ENCODE measurements at places on chromosomes 6 and 20.

DNA sequence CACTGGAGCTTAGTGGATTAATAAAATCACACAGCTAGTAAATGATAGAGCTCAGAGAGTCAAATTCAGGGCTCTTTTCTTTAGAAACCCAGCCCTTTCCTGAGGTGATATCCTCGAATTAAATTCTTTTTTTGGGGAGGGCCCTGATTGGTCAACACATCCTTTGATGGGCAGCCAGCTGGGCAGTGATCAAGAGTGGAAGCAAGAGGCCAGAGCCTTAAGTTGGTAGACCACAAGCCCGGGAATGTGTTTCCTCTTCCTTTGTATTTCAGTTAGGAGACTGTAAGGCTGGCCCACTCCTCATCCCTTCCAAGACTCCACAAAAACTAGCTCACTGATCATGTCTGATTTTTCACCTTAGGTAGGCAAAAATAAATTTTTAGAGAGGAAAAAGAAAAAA, 640.5 kb downstream of the DHX35 start:
- no peak for DNase-seq

DNA sequence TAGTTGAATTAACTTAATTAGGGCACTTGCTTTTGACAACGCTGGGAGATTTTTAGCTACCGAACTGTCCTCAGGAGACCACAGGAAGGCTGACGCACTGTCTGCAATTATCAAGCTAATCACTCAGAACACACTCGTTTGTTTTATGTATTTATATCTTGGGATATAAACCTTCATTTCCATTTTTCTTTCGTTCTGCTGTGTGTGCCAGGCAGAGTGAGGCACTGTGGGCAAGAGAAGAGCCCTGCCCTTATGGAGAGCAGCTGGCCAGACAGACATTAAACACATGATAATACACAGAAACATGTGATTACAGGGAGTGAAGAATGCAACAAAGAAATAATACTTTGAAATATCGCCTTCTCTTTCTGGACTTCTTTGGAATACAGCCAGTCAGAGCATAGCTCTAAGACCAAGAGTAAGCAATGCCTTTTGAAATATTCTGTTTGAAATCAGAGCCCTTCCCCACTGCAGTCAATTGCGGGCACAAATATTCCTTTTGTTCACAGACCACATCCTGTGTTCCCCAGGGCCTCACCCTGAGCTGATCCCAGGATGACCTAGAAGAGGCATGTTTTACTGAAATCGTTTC, 96.8 kb downstream of the ANKRD60 start:
- no peak for DNase-seq

- no peak for DNase-seq
Observed at GRCh38 chr6:158629367-158630221, 14.9 kb downstream of the DYNLT1 start.

- no peak for DNase-seq
Observed at GRCh38 chr20:1841554-1842140, 53.6 kb upstream of the SIRPA start.

DNA sequence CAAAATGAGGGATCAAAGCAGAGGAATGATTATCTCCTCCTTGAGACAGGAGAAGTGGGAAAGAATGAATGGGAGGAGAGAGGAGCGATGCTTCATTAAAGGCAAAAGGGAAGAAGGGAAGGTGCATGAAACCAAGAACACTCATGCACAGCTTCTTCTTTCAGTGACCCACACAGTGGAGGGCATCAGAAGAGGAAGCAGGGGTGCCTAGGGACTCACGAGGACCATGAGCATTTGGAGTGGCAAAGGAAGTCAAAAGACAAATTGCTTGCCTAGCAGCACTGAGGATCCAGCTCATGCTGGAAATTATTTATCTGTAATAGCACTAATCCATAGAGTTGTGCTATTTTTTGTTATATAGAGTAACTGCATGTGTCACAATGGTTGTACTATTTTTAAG, 66.1 kb downstream of the SMLR1 start:
- no peak for DNase-seq

DNA sequence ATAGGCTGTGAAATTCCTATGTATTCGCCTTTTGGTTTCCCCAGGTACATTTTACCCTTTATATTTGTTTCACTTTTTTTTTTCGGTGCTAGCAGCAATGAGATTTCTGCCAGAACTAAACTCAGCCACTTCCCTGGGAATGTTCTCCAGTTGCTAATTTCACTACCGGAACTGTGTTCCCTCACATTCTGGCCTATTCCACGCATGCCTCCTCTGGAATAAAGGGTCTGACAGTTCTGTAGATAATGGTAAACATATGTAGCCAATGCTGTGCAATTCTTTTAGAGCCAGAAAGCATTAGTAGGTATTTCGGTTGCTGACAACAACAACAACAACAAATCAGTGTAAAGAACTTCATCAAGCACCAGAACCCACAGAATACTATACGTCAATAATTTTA, 96.1 kb upstream of the TBX18 start:
- DNase-seq = no peak

DNA sequence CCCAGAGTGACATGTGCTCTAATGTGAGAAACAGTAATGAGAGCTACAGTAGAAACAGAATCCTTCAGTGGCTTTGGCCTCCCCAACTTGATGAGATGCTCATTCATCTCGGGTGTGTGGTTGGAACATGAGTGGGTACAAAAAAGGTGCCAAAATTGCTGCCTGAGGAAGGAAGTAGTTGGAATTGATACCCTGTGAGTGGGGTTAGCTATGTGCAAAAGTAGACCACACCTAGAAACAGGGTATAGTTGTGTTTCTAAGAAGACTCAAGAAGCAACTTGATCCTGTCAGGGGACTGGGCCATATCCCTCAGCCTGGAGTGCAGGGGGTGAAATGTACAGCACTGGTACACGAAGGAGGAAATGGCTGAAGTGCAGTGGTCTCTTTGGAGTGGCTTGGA, 206.4 kb upstream of the SUPT3H start:
- no peak for DNase-seq

Measured in NCI-H1694 treated with DMSO at 0.1 percent for 48 hours (cell line).